Stimulated activated CD4-positive, alpha-beta T cell treated with anti-CD3 and anti-CD28 coated beads, TNF-alpha, amount 100 ng/mL, for 1 hour (primary cell): ENCODE measurements at places on chromosomes 2 and 18.

DNA sequence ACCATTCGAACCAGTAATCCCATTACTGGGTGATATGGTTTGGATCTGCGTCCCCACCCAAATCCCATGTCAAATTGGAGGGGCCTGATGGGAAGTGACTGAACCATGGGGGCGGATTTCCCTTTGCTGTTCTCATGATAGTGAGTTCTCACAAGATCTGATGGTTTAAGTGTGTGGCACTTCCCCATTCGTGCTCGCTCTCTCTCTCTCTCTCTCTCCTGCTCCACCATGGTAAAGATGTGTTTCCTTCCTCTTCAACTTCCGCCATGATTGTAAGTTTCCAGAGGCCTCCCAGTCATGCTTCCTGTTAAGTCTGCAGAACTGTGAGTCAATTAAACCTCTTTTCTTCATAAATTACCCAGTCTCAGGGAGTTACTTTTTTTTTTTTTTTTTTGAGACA is 62.6 kb downstream of the NBAS start:
- no peak for DNase-seq

- DNase-seq = no peak
Measured at GRCh38 chr2:120851116-120851773, 115.6 kb downstream of the GLI2 start.

DNA sequence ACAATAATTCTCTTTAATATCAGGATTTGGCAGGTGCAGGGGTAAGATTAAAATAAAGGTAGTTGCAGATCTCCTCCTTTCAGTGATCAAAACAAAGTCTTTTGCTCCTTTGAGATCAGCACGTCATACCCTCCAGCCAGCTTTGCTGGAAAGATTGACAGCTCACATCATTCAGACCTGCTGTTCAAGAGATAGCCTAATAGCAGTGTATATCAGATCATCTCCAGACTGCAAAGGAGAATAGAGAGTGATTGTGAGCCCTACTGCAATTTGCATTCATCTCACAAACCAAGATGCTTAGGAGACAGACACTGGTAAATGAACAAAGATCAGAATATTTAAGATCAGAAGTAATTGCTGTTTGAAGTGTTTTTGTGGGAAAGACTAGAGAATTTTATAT is 135.8 kb upstream of the DSEL start:
- no peak for DNase-seq

DNA sequence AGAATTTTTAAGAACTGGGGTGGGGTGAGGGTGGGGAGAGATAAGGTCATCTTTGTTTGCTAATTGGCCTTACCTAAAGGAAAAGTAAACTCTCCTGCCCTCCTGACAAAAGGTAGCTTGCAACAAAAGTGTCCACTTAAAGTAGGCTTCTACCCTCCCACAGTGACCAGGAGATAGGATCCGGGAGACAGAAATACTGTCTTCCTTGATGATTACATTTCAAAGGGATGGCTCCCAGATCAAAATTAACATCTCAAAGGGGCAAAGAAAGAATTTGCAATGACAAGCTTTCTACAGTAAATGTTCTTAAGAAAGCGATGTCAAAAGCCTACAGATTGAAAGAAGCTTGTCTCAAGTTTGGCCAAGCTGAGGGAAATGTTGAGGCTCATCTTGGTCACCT is 775.3 kb downstream of the CPS1 start:
- DNase-seq = no peak

DNA sequence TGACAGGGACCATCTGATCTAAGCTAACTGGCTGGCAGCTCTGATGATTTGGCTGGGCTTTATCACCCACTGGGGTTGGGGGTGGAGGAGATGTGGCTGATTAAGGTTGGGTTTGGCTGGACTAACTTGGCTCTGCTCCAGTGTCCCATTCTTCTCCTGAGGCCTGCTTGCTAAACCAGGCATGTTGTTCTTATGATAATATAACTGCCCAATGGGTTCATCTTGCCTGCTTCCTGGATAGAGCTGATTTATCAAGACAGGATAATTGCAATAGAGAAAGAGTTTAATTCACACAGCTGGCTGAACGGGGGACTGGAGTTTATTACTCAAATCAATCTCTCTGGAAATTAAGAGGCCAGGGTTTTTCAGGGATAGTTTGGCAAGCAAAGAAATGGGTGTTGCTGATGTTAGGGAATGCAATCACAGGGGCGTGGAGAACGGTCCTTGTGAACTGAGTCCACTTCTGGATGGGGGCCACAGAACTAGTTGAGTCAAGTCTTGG is 150.4 kb downstream of the PTH2R start:
- no peak for DNase-seq

DNA sequence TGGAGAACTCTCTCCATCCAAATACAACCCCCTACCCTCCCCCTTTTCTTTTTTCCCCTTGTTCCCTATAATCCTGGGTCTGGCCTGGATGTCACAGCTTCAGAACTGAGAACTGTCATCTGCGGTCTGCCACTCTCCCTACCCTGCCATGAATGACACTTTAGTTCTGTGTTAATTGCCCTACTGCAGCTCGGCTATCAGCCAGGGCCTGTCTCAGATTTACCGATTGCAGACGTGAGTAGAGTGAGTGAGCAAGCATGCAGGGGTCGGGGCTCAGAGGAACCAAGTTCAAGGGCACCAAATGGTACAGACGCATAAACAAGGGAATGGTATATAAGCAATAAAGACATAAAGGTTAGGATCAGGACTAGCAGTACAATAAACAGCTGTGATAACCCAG is 967.8 kb downstream of the BCL11A start:
- no peak for DNase-seq

GRCh38 chr2:227234429-227234828 is 70.0 kb downstream of the COL4A3 start:
- no peak for DNase-seq

- DNase-seq = no peak
Measured at GRCh38 chr2:170206805-170207407, 29.0 kb downstream of the MYO3B start.

GRCh38 chr2:24015562-24016375 is 5.9 kb downstream of the MFSD2B start:
- no peak for DNase-seq

DNA sequence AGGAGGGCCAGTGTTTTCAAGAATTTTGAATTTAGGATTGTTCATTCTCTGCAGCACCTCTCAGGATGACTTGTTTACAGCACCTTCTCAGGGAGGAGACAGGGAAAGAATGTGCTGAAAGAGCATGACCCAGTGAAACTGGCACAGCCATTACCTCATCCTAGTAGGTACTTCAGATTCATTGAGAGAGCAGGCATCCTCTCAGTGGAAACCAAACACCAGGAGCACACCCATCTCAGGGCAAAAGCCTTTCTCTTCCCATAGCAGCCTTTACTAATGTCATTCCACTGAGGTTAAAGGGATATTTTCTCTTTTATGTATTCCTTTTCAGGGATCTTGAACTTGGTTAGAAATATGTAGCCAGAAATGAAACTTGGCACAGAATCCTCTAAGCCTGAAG is 2.6 kb downstream of the MAP2 start:
- no peak for DNase-seq

DNA sequence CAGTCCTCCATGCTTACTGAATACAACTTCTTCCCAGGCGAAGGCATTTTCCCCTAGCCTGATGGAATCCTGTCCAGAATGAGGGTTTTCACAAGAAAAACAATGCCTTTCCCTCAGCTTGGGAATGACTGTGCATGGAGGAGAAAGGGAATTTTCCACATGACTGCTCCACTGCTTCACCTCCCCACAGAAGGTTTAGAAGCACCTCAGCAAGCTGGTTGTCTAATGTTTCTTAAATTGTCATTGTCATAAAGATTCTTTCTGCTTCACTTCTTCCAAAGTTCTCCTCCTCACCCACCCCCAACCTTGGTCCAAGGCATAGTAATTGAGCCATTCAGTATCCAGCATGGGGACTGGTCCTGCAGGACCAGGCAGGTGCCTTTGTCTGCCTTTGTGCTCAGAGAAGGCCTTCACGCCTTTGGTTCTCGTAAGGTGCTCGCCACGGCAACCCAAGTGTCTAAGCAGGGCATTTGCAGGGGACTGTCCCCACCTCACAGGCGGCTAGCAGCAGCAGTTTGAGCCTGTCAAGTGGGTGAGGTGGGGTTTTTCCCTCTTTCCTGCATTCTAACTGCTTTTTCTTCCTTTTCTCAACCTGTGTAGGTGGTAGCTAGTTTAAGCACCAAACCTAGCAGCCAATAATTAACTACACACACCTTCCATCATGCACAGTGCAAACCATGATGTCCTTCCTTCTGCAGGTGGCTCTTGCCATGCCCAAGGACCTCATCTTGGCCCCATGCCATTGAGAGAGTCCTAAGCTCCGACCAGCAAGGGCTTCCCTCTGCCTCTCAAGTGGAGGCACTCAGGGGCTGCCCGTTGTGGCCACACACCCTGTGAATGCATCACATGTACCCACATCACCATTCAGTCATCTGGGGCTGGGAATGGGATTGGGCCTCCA is 65.7 kb upstream of the BCL2L11 start:
- no peak for DNase-seq

DNA sequence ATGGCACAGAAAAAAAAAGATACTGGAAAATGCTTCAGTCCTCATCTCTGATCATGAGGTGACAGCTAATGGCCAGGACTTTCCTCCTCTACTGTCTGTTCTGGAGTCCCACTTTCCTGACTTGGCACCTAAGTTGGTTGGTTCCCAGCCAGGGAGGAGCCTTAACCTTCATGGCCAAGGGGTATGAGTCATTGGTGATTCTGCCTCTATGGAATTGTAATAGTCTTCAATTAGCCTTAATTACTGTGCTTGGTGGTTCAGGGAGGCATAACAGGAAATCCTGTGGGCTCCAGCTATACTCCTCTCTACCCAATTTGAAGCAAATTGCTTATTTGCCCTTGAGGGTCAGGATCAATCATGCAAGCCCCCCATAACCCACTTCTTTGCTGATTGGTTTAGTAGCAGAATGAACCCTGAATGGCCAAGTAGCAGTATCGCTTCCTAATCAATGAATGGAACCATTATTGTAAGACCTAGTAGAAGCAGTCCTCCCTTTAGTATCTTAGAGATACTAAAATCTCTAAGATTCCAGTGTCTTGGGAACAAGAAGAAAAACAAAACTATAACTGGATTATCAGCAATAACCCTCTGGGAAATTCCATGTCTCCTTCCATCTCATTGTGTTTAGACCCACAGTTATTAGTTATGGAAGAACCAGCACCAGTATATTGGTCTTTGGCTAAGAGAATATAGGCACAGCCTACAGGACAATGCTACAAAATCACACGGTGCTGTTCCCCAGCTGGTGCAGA is 109.0 kb downstream of the COL6A3 start:
- DNase-seq = no peak

GRCh38 chr18:25351777-25352628 is at the start of gene ZNF521:
ZNF521 (minus strand) TSS chr18:25352166; CDS start chr18:25350946, 1,220 bp downstream.
- no peak for DNase-seq

DNA sequence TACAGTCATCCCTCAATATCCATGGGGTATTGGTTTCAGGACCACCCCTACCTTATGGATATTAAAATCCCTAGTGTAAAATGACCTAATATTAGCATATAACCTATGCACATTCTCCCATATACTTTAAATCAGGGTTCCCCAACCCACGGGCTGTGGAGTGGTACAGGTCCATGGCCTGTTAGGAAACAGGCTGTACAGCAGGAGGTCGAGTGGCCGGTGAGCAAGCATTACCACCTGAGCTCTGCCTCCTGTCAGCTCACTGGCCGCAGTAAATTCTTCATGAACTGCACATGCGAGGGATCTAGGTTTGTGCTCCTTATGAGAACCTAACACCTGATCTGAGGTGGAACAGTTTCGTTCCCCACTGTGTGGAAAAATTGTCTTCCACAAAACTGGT is 73.8 kb downstream of the RIF1 start:
- DNase-seq = no peak

DNA sequence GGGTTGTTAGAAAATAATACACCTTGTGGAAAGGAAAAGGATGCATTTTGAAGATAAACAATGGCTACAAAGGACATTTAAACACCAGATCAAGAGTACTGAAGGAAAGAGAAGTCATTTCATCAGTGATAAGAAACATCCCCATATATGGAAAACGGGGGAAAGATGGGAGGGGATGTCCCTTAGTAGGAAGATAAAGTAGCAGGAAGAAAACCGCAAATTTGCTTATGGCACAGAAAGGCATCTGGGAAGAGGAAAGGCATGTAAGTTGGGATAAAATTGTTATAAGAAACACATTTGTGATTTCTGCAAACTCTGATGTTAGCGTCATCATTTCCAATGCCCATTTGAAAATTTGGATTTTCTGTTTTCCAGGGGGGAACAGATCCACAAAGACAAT is 10.5 kb upstream of the LYPD1 start:
- no peak for DNase-seq

GRCh38 chr18:66599190-66599589 is 4.7 kb downstream of the CDH19 start:
- no peak for DNase-seq

DNA sequence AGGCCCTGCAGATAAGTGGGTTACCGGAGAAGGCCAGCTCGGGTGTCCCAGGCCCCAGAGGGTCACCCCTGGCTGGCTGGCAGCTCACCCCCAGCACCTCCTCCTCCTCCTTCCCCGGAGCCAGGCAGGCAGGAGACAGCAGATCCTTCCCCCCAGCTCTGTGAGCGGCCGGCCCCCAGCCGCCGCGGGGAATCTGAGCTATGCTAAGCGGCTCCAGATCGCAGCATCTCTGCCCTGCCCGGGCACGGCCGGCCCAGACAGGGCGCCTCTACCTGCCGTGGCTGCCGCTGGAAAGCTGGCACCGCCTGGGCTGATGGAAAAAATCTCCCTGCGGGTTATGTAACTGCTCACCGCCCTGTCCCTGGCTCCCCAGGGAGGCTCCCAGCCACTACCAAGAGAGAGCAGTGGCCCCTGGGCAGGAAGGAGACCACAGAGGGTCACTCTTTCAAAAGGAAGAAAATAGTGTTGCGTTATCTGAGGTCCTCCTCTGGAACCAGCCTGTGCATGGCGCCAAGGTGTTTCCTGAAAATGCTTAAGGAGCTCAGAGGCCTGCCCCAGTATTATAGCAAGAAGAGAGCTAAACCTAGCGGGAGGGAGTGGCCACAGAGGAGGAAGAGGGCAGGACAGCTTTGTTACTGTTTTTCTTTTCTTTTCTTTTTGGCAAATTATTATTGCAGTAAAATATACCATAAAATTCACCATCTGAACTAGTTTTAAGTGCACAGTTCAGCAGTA is 179.0 kb downstream of the SMAD7 start:
- no peak for DNase-seq

GRCh38 chr2:1804351-1804771 is 60.0 kb upstream of the PXDN start:
- DNase-seq = no peak

DNA sequence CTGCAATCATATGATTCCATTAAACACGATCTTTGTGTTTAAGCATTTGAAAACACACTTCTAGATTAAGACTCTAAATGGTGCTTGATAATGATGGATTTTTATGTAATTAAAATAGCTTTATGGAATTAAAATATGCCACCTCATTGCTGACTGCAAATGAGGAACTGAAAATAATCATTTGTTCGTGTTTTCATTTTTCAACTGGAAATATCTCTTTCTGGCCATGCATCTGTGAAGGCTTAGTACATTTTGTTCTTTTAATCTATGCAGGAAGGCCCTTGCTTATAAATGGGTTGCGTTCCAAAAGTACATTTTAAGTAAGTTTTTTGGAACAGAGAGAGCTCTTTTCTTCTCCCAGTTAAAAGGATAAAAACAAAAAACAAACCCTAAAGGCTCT is 125.5 kb downstream of the MC4R start:
- no peak for DNase-seq

- no peak for DNase-seq
Measured at GRCh38 chr2:70983506-70984227, 5.2 kb downstream of the ANKRD53 start.
